ENCODE measurements at places on chromosomes 12 and 14. TPM values are rescaled to one million over a fixed set of nuclear protein-coding genes. Genes with fewer than 3 reads are reported as not detected.

- no peak for DNase-seq
Observed at GRCh38 chr14:58060898-58061297, 91.1 kb downstream of the ARMH4 start.

GRCh38 chr14:93326196-93326595 is 6.6 kb downstream of the BTBD7 start:
- no peak for DNase-seq

CCDC198 gene
- 1.7 TPM for total RNA-seq

GRCh38 chr12:26493656-26494055 is 298.3 kb downstream of the SSPN start:
- no peak for DNase-seq

GRCh38 chr12:29782285-29782870 is 1.4 kb downstream of the TMTC1 start:
- DNase-seq, result no peak

NUAK1 gene
- 7.5 TPM for total RNA-seq

- DNase-seq, result no peak
Observed at GRCh38 chr12:130669205-130669557, 46.9 kb downstream of the RIMBP2 start.

- DNase-seq, result peak; percentile 88
Observed at GRCh38 chr12:104695453-104696148, 238.9 kb downstream of the CHST11 start.

DNA sequence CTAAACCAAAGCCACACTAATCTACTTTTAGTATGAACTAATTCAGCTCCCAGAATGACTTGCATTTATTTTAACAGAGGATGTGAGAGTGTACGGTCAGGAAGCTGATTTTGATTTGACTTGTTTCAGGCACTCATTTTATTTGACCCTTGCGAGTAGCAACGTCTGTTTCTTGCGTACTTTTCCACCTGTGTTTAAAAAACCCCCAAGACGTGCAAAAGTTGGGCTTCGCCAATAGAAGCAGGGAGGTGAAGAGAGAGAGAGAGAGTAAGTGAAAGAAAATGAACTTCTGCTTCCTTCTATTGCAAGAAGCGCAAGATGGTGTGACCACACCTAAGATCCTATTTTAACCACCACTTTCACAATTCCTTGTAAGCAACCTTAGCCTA is 6.7 kb upstream of the SLC15A4 start:
- DNase-seq, result no peak

GRCh38 chr12:54975875-54976274 is 8.7 kb downstream of the TESPA1 start:
- DNase-seq, result no peak

NYNRIN gene
- 0.03 TPM for total RNA-seq

GRCh38 chr14:71438684-71439083 is 493.5 kb upstream of the RGS6 start:
- DNase-seq, result no peak

RBMS2 gene
- total RNA-seq, result 33.3 TPM

RFLNA gene
- total RNA-seq, result not detected

DNA sequence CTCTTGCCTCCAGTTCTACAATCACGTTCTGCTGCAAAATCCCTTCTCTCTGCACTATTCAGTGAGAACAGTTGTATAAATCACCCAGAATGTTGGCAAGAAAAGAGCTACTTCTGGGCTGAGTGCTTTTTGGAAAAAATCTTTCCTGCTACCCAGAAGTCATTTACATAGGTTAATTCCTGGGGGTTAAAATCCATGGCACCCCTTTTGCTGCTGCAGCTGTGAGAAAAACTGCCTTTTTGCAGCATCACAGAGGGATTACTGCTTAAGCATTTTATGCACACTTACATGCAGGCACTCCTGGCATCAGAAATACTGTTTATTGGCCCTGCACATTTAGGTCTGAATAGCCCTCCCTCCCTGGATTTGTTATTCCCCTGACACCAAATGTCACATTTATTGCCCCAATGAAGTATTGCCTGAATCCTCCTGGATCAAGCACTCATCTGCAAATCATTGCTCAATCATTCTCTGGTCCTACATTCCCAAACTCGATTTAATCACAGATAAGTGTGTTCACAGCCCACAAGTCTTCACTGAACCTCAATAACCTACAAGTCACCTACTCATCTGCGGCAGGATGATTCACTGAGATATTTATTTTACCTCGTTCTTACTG is 43.1 kb upstream of the CCDC196 start:
- DNase-seq, result peak; percentile 52

KCNK10 gene
- not detected for total RNA-seq

RPL10L gene
- not detected for total RNA-seq

DNA sequence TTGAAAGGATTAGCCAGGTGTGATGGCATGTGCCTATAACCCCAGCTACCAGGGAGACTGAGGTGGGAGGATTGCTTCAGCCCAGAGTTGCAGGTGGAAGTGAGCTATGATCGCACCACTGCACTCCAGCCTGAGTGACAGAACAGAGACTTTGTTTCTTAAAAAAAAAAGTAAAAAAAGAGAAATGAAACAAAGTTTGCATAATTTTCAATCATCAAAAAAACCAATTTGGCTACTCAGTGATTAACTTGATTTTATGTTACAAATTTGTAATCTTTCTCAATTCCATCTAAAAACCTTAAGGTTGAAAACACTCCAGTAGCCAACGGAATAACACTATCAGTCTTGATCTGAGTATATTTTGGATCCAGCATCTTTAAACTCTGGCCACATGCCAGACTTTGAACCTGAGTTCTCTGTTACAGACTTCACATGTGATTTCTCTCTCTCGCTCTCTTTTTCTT is 12.6 kb upstream of the DENND5B start:
- no peak for DNase-seq

GRCh38 chr12:47578836-47579235 is 127.0 kb downstream of the RPAP3 start:
- DNase-seq, result no peak

GRCh38 chr12:47377414-47378221 is 297.9 kb upstream of the AMIGO2 start:
- peak; percentile 97 for DNase-seq

GRCh38 chr14:102772781-102773570 is 4.3 kb upstream of the TRAF3 start:
- DNase-seq, result no peak

DNA sequence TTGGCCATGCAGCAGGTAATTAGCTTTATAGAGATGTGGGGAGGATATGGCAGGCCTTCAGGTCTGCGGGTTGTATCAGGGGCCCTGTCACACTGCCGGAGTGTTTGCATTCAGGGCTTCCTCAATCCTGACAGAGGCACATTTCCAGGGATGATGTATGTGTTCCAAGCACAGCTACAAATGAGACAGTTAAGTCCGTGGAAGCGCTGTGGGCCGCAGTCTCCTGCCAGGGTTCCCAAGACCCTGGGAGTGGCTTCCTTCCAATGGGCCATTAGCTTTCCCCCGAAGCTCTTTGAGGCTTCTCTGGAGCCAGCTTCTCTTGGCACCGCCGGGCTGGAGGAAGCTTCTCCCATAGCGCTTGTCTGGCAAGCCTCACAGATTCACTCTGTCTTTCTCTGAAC is 1524.7 kb upstream of the TMEM132C start:
- DNase-seq, result no peak

IFNG gene
- total RNA-seq, result not detected

GRCh38 chr12:54840244-54840865 is 14.0 kb upstream of the MUCL1 start:
- DNase-seq, result no peak

GRCh38 chr12:26938701-26939062 is 412 bp downstream of the FGFR1OP2 start:
- DNase-seq, result no peak

DNA sequence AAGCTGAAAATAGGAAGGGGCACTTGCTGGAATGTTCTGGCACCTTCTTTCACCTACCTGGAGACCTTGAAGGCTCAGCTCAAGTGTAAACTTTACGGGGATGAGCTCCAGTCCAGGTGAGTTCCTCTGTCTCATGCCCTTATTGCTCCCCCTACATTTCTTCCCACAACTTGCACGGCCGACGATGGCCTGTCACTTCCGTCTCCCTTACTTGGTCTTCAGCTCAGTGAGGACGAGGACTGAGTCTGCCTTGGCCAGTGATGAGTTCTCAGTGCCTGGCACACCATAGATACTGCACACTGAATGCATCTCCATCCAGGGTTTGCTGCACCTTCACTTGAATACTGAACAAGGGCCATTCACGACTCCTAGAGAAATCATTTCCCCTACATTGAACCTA is 21.4 kb downstream of the ADGRD1 start:
- no peak for DNase-seq

- no peak for DNase-seq
Observed at GRCh38 chr14:76780360-76780759, 19.1 kb downstream of the VASH1 start.

- no peak for DNase-seq
Observed at GRCh38 chr12:131867891-131868675, 26.3 kb upstream of the ULK1 start.

GRCh38 chr14:104424406-104425072 is 155.0 kb upstream of the C14orf180 start:
- DNase-seq, result no peak

DNA sequence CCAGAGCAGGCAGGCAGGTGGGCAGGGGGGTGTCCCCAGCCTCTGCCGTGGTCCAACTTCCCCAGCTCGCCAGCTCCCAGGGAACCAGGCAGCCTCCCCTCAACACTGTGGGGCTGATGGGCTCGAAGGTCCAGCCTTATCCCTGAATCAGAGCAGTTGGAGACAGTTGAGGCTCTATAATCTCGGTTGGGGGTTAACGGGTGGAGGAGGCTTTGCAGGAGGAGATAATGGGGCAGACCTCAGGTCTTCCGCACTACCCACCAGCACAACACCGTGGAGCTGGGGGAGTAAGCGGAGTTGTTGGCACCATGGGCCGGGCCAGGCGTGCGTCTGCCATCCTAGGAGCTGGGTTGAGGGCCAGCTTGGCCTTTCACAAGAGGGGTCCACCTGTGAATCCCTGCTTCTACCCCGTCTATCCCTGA is 13.9 kb upstream of the HDAC7 start:
- no peak for DNase-seq

DNA sequence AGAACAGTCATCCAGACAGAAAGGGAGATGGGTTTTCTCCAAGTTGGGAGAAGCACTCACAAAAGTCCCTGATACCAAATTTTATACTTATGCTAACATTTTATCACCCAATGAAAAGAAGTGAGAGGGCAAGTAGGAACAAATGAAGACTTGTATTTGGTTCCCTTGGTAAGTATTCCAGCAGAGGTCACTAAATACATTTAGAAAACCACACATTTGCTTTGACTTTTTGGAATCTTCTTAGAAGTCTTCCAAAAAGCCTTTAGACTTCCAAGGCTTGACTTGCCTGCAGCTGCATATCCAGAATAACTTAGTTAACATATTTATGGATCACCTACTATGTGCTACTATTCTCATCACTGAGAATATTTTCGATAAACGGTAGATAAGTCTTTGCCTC is 3.1 kb upstream of the GYS2 start:
- peak; percentile 32 for DNase-seq

DNA sequence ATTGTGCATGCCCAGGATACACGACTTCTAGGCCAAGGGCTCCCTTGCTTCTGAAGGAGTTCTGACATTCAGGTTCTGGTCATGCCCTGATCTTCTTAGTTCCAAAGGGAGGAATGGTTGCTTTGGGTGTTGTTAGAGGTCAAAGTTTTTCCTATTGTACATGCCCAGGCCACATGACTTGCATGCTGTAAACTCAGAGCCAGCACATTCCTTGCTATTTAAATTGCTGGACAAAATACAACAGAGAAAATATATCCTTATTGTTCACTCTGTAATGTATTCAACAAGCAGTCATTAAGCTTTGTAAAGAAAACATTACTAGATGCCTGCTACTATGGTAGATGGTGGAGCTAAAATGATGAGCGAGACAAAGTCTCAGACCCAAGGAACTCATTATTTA is 71.2 kb upstream of the COCH start:
- no peak for DNase-seq

- no peak for DNase-seq
Observed at GRCh38 chr12:105401198-105401597, 70.7 kb downstream of the C12orf75 start.

GRCh38 chr12:8687846-8688601 is 9.8 kb upstream of the RIMKLB start:
- peak; percentile 81 for DNase-seq

DNA sequence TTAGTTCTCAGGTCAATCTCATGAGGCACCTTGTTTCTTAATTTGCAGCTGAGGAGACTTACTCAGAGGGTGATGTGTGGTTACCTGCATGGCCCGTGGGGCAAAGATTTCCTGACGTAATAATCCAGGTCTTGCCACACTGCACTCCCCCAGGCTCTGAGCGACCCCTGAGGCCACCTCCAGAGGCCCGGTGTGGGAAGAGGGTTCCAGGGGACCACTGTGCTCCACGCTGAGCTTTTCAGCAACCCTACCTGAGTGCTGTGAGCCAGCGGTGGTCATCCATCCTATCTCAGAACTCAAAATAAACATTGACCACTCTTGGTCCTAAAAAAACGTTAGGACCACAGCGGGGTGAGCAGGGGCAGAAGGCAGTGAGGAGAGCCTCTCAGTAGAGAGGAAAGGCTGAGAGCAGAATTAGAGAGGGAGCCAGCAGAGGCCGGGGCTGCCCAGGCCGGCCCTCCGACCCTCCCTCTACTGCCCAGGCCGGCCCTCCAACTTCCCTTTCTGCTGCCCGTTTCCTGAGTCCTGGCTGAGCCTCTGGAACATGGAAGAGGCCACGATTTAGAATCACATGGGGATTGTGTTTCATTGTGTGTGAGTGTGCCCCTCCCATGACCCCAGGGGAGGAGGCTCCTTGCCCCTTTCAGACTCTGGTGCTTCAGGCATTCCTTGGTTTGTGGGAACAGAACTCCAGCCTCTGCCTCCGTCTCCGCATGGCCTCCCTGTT is 188.2 kb upstream of the DIO3 start:
- no peak for DNase-seq

- no peak for DNase-seq
Observed at GRCh38 chr14:41302776-41303175, 303.9 kb upstream of the LRFN5 start.

- DNase-seq, result no peak
Observed at GRCh38 chr12:15863984-15864383, 18.2 kb upstream of the STRAP start.

- DNase-seq, result no peak
Observed at GRCh38 chr14:32774214-32774613, 164.5 kb upstream of the NPAS3 start.

DNA sequence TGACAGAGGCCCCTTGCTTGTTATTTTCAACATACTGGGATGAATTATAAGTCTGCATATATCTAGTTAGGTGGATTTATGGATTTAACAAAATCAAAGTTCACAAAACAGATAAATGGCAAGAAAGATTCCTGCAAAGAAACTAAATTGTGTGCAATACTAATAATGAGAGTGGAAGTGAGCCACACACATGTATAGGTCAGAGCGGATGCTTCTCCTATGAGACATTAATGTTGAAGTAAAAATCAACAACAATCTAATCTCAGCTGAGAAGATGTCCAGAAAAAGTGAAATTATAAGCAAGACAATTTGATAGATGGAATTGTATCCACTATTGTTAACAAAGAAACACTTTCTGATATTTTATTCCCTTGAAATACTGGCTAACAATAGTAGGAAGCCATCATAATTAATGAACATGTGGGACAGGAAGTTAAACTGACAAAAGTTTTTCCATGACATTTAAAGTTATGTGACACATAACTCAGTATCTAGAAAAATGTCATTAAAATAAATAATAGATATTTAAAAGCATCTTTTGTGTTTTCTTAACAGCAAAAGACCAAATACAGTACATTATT is 39.7 kb downstream of the RAD51B start:
- DNase-seq, result no peak

GRCh38 chr12:42407306-42407705 is 81.3 kb downstream of the PPHLN1 start:
- peak; percentile 17 for DNase-seq
